ENCODE measurements at places on chromosomes 2 and 18.

DNA sequence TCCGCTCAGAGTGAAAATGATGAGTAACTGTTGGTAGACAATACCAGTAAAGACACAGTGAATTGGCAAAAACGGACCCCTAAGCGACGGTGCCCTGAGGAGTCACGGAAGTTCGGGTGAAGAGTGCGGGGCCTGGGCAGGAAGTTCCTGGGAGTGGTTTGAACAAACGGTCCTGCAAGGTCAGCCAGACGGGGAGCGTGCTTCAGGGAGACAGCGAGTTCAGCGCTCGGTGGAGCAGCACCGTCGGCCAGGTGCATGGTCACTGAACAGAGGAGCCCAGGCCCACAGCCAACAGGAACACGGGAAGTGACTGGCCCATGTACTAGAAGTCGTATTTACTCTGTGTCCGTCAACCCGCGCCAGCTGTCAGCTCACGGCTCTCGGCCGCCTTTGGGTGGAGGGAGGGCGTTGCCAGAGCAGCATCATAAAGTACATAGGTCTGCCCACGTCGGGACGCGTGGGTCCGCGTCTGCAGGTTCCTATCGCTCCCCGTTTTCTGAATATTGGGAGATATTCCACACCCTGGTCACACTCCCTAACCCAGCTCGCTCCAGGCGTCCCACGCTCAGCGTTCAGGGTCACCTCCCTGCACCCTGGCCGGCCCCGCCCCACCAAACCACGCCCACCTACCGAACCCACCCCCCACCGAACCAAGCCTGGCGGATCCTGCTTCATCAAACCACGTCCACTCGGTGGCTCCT lies 75.6 kb upstream of the UXS1 start:
- peak; percentile 18 for DNase-seq

DNA sequence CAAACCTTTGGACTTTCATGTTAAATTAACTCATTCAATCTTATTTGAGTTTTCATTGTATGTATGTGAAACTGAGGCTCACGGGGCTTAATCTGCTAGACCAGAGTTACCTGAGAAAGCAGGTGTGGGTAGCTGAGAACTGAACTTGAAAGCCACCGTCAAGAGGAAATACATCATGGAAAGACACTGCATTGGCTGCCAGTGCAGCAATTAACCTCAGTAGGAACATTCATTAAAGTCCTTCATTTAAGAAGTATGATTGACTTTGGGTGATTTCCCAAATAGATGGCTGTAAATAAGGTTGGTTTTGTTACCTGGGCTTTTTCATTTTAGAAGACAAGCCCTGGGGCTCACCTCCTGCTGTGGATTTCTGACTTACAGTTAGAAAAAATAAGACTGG lies 36.5 kb upstream of the MGAT5 start:
- DNase-seq: no peak

DNA sequence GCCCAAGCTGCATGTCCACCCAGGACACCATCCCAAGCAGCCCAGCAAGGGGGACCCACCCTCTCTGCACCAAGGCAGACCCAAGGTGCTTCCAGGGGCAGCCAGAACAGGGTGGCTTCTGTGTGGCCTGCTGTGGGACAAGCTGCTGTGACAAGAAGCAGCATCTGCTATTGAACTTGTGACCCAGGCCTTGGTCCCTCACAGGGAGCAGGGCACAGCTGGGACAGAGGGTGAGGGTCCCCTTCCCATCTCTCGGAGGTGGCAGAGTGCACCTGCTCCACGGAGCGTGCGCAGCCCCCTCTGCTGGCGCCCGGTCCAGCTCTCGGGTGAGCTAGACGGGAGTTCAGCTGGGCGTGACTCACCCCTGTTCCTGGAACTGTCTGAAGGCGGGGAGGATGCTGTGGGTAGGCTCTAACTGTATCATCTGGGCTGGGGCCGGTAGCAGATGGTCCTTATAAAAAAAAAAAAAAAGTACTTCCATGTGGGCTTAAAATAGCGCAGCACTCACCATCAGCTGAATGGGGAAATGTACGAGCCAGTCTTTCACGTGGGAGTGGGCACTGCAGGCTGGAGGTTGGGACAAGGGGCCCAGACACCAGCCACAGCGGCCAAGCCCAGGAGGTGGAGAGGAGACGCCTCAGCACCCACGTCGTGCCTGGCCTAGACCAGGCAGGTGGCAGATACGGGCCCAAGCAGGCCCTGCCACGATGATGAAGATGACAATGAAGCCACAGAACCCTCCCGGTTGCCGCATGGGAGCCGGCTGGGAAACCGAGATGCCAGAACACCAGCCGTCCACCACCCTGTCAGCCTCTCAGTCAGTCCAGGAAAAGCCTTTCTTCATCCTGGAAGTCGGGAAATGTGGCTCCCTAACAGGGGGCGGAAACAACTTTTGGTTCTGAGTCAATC lies 136.8 kb upstream of the ID2 start:
- DNase-seq: peak; percentile 95

- DNase-seq: peak; percentile 25
These were observed 142.3 kb upstream of the ITGA6 start for GRCh38 chr2:172285010-172285621.

DNA sequence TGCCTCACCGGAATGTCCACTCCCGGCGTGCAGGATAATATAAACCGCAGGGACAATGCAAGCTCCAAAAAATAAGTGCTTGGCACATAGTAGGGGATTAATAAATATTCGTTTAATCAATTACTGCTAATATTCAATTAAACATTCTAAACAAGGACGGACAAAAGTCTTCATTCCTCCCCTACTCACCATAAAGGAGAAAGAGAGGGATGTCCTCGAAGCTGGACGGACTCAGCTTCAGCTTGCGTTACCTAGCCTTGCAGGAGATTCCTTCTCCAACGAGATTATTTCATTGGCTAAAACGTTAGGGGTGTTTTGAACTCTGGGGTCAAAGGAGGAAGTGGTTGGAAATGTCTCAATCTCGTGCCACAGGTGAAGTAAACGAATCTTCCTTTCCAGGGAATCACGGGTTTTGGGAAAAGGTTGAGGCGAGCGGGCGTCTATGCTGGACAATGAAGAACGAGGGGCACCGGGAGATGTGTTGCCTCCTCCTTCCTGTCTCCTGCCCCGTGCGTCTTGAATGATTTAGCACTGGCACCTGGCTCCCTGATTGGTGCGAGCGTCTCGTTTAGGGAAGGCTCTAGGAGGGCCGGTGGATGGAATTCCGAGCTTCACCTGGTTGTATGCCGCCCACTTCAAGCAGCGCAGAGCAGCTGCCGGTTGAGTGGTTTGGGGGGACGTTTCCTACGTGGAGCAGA lies 2.0 kb upstream of the GAD1 start:
- no peak for DNase-seq

DNA sequence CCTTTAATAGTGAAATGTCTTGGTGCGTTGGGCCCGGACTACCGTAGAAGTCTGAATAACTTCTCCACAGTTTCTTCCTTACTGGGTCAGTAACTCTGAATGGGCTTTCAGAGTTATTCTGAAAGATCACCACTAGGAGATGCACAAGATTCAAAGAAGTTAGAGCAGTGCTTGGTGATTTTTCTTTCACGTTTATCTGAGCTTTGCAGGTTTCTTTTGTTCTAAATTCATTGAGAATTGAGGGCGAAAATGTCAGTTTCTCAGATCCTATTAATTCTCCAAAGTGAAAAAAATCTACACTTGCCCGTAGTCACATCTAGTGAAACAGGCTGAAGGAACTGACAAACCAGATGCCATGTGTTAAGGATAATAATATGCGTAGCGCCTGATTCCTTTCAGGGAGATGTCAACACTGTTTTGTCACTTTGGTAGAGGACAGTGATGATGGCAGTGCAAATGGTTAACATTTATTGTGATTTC lies 70.1 kb downstream of the QPCT start:
- DNase-seq: peak; percentile 49

- DNase-seq: no peak
These were observed 55.1 kb downstream of the FSIP2 start for GRCh38 chr2:185793532-185794345.

- no peak for DNase-seq
These were observed 133.2 kb downstream of the COL4A4 start for GRCh38 chr2:227030789-227031188.

DNA sequence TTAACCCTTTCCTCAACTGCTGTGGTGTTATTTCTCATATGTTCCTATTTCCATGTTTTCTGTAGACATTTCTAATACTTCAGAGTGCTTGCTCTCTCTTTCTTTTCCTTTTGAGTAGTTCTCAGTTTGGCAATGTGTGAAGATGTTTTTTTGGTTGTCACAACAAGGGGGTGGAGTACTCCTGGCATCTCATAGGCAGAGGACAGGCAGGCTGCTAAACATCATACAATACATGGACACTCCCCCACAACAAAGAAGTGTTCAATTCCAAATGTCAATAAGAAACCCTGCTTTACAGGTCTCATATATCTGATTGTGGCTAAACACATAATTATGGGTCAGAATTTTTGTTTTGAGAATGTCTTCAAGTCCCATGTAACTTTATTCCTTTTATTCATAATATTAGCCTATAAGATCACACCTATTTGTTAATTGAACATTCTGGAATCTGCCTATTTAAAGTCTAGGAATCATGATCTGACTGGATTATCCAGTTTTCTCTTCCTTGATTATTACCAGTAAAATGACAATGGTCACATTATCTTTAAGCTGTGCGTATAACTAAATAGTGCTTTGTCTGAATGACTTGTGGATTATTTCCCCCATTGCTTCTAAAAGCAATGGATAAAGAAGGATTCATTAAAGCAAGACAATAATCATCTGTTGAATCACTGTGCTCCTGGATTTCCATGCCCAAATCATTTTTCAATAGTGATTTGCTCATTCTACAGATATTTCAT lies 46.8 kb upstream of the ITPRID2 start:
- DNase-seq: no peak

- DNase-seq: no peak
These were observed 52.3 kb upstream of the ROCK2 start for GRCh38 chr2:11396467-11397445.

DNA sequence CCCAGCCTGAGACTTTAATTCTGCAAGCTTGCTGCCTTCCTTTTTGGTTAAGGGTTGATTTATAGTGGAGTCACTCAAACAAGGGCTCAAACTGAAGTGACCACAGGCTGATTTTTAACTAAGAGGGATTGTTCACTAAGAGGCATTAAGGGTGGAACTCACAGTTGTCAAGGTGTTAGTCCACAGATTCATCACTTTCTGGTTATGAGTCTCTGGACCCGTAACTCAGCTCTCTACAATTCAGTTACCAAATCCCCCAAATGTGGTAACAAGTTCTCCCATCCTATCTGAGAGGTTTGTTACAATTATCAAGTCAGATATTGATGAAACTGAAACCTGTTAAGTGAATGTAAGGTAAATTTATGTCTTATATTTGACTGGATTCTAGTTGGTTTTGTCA lies 185.9 kb upstream of the KLHL14 start:
- no peak for DNase-seq

DNA sequence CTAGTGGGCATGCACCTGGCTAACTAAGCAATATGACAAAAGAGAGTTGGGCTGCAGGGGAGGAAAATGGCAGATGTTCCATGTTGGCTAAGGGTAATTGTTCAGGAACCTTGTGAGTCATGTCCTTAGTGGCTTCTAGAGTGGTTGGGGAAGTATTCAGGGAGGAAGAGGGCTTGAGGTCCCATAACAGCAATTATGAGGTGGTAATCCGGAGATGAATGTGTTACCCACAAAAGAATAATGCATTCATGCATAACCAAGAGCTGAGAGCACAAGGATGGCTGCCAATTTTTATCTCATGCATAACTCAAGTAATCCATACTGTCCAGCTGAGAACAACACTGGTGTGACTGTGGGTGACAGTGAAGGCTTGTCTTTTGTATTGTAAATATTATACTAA lies 42.9 kb downstream of the TMEFF2 start:
- DNase-seq: no peak

GRCh38 chr2:78411303-78411702 lies 614.2 kb upstream of the REG3G start:
- DNase-seq: no peak

DNA sequence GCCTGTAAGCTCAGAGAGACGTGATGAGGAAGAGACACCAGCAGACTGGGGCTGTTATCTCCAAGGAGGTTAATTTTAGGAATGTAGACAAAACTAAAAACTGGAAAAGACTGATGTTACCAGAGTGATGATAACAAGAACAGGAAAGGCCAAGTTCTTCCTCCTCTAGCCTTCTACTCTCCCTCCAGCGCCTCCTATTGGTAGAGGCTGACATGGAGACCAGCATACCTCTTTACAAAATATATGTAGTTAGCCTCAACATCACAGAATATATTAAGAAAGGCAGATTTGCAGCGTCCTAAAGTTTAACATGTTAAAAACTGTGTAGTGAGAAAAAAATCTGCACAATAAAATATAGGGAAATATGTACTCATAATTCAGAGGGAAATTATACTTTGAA lies 66.0 kb downstream of the TCF4 start:
- DNase-seq: peak; percentile 27
